GM20000 (cell line): ENCODE measurements at places on chromosomes 1 and 21.

GRCh38 chr1:86119214-86119764, 37.3 kb downstream of the COL24A1 start:
- DNase-seq: no peak

DNA sequence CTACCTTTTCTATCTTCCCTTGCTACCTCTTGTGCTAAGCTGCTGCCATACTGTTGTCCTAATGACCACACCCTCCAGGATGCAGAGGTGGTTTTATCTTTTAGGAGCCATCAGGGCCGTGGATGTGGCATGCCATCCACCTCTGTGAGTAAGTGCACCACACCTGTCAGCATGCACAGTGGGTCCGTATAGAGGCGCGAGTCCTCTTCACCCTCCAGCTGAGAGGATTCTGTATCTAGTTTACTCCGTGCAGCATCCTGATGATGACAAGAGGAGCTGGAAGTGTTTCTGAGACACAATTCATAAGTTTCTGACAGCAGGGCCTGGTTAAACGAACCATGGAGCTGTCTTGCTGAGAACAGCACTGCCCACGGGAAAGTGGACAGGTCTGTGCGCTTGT, 11.2 kb downstream of the FAM3B start:
- DNase-seq: no peak

DNA sequence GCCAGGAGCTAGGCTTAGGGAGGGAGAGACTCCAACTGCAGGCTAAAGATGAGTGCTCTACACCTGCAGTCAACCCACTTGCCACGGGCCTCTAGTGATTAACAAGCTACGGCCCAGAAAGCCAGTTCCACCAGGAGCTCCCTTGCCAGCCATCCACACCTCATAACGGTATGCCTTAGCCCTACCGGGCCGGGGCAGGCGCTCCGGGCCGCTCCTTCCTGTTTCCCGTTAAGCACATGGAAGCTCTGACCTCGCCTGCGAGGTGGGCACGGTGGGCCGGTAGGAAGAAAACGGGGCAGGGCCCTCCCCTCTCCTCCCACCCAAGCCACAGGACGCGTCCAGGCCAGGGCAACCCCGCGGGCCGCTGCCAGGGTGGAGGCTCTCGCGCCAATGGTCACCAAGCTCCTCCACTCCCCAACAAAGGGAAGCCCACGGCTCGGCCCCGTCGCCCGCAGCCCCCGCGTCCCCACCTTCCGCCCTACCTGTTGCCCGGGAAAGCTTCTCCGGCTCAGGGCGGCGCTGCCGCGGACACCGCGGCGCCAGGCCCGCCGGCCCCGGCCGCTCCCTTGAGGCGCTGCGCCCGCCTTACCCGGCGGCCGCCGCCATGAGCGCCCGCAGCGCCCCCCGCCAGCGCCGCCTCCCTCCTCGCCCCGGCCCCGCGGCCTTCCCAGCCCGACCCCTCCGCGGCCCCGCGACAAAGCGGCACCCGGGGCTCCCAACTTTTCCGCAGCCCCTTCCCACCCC, 627 bp downstream of the CERS2 start:
- DNase-seq: peak; percentile 81

DNA sequence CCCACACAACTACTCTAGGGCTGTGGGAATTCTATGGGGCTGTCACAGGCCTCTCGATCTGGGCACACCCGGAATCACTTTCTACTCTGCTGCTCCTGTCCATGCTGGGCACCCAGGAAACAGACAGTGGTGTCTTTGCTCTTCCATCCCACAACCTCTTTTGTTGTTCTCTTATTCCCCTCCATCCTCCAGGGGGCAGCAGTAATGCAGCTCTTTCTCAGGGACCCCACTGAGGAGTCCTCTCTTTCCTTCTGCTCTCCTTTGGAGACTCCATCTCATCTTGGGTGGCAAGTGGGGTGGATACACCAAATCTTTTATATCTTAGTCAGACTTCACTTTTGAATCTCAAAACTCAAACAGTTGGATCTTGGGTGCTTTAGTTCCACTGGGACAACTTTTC, 206.3 kb downstream of the HS2ST1 start:
- DNase-seq: no peak

DNA sequence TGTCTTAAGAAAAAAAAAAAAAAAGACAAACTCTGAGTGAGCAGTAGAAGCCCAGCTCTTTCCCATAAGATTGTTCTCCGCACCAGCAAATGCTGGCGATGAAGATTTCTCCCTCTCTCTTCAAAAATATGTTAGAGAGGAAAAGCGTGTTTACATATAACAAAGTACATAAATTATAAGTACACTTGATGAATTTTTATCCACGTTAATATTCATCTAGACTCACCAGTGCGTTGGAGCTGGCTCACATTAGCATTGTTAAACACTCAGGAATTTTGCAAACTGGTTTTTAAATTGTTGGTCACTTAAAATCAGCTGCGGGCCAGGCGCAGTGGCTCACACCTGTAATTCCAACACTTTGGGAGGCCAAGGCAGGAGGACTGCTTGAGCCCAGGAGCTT, 56.0 kb downstream of the RUNX3 start:
- DNase-seq: no peak
